ENCODE measurements at places on chromosomes 1 and 21. TPM values are rescaled to one million over a fixed set of nuclear protein-coding genes. Genes with fewer than 3 reads are reported as not detected.

DNA sequence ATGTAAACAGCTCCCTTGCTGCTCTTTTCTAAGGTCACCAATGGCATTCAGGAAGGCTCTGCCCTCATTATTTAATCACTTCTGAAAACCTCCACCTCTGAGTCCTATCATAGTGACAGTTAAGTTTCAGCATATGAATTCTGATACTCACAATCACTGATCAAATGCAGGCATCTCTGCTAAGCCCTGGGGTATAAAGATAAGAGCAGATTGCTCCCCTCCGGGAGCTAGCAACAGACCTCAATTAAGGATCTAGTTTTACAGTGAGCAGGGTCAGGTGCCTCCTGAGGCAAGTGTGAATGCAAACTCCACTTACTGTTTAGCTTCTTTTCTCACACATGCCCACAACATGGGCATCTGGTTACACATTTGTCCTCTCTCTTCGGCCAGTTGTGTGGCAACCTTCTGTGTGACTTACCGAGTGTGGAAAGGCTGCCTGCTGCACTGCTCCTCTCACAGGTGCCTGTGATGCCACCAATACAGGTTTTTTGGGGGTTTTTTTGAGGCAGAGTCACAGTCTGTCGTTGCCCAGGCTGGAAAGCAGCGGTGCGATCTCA lies 15.0 kb downstream of the IL10RB start:
- no peak for DNase-seq

GRCh38 chr1:101929343-101929742 lies 67.4 kb downstream of the OLFM3 start:
- DNase-seq = no peak

DNA sequence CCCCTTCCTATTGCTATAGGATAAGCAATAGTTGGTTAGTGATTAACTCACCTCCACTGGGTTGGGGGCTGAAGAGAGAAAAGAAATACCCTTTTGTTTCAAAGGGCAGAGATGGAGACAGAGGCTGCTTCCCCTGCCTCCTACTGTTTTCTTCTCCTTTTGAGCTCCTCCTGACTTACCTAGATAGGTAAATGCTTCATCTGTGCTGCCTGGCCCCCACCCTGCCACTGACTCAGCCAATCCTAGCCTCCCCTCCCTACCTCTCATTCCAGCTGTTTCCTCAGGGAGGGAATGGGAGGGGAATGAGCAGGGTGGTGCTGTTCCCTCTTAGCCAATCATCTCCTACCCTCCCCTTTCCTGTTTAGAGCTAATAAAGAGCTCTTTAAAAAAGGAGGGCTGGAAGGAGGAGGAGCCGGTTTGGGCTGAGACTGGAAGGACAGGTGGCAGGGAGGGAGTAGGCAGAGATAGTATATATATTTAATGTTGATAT lies at the start of gene C1orf116:
Gene C1orf116, minus strand, starts transcription at position 229 of the 490 bp plus-strand sequence. CDS start 5,158 bp downstream, outside the sequence.
- DNase-seq = no peak

DNA sequence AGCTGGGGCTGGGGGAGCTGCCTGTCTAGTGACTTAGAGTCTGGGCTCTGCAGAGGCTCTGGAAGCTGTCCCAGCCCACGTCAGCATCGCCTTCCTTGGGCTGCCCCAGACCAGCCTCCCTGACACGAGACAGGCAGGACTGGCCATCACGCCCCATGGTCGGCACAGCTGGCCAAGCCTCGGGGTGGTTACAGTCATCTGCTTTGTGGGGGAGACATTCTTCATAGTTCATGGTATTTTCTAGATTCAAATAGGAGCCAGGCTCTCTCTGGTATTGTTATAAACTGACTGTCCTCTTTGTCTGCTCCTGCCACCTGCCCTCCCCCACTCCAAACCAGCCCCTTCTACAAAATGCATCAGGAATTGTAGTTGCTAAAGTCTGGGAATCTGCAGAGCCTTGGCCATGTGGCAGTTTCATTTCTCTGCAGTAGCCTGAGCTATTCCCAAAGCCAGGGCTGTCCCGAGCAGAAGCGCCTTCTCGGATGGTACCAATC lies 29.4 kb downstream of the OLFML2B start:
- DNase-seq = peak; percentile 59

GRCh38 chr1:187646536-187647107 lies 817.9 kb downstream of the PLA2G4A start:
- no peak for DNase-seq

LYPLAL1 gene
- 63.7 TPM for total RNA-seq

KRTAP7-1 gene
- total RNA-seq = not detected

GRCh38 chr1:47914218-47914938 lies 82.8 kb downstream of the TRABD2B start:
- no peak for DNase-seq
